Stimulated activated CD8-positive, alpha-beta memory T cell treated with anti-CD3 and anti-CD28 coated beads, Interleukin-12 subunit alpha, Interleukin-12 subunit beta, amount 100 ng/mL, for 4 hours (primary cell): ENCODE measurements at places on chromosomes 12 and 14.
A peak's percentile ranks its signal among the peaks of the same experiment; 100 is the strongest.

DNA sequence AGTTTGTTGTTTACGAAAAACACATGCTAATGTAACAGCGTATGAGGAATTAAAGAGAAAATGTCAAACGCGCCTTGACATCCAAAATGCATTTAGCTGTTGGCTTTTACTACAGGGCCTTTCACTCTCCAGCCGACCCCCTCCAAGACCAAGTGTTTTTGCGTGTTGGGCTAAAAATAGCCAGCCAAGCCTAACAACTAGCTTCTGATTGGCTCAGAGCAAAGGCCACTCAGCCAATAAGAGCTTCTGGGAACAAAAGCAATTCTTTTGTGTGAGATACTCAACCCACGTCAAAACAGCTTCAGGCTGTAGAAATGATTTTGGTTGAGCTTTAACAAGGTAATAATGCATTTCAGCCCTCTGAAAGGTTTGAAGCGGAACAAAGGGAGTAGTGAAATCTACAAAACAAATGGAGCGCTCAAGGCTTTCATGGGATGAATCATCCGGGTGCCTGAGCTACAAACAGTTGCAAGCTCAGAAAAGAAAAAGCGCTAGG lies 198.7 kb upstream of the DCN start:
- DNase-seq, result no peak

DNA sequence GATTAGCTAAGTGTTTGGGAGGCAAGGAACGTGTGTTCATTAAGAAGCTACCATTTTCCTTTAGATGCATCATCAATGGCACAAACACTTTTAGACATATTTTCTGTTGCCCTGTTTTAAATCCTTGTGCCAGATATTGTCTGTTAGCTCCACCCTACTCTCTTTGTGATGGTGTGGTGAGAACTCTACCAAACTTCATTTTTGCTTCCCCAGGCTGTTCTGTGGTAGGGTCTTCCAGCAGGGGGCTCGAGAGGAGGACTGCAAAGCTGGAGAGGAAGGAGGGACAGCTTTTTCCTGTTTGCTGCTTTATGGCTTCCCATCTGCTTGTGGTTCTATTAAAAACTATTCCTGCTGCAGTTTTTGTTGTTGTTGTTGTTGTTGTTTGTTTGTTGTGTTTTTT lies 23.8 kb upstream of the STRAP start:
- DNase-seq, result no peak

- no peak for DNase-seq
These were observed 27.3 kb upstream of the OSBPL8 start for GRCh38 chr12:76586764-76587395.

DNA sequence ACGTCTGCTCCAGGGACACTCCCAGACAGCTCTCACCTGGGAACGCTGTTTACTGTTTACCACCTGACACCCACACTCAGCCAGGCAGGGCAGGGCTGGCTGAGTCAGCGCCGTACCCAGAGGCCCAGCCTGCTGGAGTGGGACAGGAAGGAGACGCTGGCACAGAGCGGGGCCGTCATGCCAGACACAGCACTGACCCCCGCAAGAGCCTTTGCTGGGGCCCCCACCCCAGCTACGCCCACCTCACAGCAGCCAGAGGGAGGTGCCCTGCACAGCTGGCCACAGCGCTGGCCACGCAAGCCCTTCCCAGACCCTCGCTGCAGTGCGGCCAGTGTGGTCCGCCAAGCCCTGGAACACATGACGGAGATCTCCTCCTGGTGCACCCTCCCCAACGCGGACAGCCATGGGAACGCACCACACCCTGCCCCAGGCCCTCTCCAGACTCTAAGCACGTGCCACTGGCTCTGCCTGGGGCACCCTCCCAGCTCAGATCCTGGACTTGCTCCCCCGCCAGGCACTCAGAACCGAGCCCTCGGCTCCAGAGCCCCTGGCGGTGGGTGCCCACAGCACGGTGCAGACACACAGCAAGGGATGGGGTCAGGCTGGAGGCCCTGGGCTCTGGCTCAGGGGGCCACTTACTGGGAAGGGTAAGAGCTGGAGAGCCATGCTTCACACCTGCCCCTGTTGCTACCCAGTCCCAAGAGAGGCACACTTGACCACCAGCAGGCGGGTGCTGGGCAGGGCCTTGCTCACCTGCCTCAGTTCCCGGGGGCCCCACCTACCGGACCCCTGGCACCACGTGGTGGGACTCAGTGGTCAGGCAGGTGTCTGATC lies 5.7 kb downstream of the AHNAK2 start:
- DNase-seq, result no peak

DNA sequence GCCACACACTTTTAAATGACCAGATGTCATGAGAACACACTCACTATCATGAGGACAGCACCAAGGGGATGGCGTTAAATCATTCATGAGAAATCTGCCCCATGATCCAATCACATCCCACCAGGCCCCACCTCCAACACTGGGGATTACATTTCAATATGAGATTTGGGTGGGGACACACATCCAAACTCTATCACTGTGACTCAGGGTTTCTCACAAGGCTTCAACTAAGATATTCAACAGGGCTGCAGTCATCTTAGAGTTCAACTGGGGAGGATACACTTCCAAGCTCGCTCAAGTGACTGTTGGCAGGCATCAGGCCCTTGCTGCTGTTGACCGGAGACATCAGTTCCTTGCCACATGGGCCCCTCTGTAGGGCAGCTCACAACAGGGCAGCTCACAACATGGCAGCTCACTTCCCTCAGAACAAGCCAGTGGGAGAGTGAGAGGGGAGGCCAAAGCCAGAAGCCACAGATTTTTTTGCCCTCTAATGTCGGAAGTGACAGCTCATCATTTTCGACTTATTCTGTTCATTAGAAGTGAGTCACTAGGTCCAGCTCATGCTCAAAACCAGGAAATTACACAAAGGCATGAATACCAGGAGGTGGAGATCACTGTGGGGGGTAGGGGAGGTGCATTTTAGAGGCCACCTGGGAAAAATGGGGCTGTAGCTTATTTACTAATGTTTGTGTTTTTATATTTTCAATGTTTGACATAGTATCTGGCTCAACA lies 50.8 kb upstream of the PTHLH start:
- no peak for DNase-seq

GRCh38 chr12:108980831-108981618 lies 39.8 kb downstream of the SVOP start:
- no peak for DNase-seq

GRCh38 chr14:58805057-58805456 lies 167.3 kb downstream of the DACT1 start:
- DNase-seq, result no peak

DNA sequence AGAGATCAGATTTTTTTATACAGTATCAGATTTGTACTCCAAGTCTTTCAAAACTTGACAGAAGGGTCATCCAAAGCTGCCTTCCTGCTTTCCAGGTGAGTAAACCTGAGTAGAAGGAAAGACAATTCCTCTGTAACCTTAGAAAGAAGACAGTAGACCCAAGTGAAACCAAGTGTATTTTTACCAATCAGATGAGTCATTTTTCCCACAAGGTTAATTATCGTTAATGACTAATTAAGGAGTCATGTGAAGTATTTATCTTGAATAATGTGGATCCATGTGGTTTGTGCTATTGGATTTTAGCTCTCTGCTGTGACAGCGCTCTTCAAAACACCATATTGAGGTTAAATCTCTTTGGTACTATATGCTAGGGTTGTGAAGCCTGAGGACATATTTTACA lies 74.0 kb upstream of the PELI2 start:
- DNase-seq, result no peak

GRCh38 chr12:29732191-29732590 lies 51.6 kb downstream of the TMTC1 start:
- DNase-seq, result no peak

- DNase-seq, result no peak
These were observed 3.4 kb downstream of the DHH start for GRCh38 chr12:49091056-49091835.

DNA sequence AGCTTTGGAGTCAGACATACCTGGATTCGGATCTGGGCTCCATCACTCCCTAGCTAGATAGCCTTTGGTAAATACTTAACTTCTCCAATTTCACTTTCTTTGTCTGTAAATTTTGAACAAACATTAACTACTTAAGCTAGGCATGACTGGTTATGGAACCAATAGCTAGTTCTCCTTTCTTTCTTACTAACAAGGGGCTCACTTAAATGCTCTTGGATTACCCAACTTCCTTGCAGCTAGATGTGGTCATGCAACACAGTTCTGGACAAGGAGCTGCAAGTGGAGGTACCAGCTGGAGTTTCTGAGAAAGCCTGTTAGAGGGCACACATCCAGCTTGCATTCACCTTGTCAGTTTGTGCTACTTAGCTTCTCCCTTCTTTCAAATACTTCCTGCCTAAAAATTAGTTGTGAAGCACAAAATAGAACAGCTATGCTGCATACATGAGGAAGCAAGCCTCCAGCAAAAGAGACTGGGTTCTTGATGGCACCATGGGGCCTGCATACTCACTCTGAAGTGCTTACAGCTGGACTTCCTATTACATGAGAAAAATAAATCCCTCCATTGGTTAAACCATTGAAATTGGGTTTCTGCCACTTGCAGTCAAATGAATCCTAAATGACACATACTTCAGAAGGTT lies 210.1 kb upstream of the EEA1 start:
- DNase-seq, result no peak

DNA sequence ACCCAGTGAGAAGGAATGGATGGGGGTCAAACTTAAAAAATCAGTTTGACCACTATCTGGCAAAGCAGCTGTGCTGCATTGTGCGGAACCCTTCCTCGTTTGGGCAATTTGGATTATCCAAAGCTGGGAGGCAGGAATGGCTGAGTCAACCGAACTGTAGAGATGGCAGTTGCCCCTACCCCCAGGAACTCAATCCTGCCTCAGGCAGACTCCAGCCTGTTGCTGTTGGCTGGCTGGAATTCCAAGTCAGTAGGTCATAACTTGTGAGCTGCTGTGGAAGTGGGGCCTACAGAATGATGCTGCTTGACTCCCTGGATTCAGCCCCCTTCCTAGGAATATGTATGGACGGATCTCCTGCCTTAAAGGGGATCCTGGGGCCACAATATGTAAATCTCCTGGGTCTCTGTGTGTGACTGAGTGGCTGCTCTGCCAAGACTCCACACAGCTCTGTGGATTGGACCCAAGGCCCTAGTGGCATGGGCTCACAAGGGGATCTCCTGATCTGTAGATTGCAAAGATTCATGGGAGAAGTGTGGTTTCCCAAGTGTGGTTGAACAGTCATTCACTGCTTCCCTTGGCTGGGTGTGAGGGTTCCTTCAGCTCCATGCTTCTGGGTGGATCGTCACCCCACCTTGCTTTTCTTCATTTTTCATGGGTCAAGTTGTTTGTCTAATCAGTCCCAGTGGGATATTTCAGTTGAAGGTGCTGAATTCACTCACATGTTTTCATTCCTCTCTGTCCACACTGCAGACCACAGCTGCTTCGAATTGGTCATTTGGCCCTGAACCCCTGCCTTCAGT lies 19.2 kb downstream of the LUM start:
- DNase-seq, result no peak

DNA sequence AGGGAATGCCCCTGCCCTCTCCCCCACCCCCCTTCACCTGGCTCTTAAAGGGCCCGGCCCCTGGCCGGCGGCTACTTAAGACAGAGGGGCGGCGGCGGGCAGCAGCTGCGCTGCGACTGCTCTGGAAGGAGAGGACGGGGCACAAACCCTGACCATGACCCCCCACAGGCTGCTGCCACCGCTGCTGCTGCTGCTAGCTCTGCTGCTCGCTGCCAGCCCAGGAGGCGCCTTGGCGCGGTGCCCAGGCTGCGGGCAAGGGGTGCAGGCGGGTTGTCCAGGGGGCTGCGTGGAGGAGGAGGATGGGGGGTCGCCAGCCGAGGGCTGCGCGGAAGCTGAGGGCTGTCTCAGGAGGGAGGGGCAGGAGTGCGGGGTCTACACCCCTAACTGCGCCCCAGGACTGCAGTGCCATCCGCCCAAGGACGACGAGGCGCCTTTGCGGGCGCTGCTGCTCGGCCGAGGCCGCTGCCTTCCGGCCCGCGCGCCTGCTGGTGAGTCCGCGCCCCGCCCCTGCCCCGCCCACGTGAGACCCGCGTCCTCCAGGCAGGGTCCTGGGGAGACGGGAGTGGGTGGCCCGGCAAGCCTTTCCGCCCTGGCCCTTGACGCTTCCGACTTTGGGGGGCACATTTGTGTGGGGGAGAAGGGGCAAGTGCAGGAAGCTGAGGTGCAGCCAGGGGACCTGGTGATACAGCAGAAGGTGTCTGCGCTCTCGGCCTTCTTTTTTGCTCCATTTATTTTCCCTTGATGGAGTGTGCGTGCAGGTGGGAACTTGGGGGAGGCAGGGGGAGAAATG lies at the start of gene IGFBP6:
TSS of gene IGFBP6 (plus strand) at position 104 of the 790 bp plus-strand sequence. CDS start at position 155, 51 bp downstream.
- DNase-seq, result peak; percentile 41

- DNase-seq, result no peak
These were observed 33.0 kb downstream of the MTHFD1 start for GRCh38 chr14:64421166-64421565.

DNA sequence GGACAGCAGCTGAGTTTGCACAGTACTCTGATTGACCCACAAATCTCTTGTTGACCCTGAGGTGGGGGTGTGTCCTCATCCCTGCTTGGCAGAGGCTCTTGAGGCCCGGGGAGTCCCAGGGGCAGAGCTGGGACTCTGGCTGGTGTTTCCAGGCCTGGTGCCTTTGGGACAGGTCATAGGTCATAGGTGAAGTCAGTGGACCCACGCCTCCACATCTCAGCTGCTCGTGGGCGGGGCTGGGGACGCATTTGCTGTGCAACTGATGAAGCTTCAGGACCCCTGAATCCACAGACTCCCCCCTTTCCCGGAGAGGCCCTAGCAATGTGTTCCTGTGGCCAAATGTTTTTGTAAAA lies 408 bp upstream of the CACNA2D4 start:
- no peak for DNase-seq

DNA sequence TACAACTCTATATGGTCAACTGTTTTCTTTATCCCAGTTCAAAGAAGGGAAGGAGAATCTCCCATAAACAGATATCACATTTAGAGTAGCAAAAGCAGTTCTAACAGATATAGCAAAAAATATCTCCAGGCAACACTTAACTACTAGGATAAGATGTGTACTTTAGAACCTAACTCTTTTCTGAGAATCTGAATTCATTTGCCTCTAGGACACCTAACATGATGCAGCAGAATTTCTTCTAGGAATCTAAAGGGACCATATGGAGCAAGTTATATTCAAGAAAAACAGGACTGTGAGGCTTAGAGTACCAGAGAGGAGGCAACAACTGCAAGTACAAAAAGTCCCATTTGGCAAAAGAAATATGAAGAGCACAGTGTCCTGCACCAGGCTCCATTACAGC lies 24.4 kb upstream of the CAPRIN2 start:
- no peak for DNase-seq

DNA sequence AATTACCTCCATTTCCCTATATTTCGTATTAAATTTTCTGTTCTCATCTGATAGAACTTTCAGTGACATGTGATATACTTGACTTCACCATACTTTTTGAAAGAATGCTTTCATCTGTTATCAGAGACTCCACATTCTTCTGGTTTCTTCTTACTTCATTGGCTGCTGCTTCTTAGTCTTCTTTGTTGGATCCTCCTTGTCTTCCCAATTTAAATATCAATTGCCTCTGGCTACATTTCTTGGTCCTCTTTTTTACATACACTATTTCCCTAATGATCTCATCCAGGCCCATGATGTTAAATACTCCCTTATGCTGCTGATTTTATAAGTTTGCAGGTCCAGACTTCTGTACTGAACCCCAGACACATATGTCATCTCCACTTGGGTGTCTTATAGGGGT lies 22.0 kb downstream of the OR5AU1 start:
- no peak for DNase-seq

GRCh38 chr12:80643961-80644360 lies 63.5 kb upstream of the MYF6 start:
- DNase-seq, result no peak

- no peak for DNase-seq
These were observed 48.0 kb upstream of the ARID2 start for GRCh38 chr12:45681465-45681864.
